GDM1 (cell line): ENCODE measurements at places on chromosomes 3 and 15.
A peak's percentile ranks its signal among the peaks of the same experiment; 100 is the strongest.

DNA sequence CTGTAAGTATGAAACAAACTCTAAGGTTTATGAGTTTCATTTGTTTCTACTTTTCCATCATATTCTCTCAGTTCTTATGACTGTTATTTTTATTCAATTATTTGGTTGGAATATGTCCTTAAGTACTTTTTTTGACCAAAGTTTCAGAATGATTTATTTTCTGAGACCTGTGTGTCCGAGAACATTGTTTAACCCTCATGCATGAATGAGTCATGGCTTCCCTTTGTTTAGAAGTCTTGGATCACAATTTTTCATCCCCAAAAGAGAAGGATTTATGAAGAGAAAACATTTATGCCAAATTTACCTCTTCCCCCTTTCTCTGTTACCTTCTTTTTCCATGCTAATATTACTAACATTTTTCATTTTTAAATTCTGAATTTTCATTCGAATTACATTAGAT lies 518.0 kb upstream of the NR2F2 start:
- DNase-seq = no peak

DNA sequence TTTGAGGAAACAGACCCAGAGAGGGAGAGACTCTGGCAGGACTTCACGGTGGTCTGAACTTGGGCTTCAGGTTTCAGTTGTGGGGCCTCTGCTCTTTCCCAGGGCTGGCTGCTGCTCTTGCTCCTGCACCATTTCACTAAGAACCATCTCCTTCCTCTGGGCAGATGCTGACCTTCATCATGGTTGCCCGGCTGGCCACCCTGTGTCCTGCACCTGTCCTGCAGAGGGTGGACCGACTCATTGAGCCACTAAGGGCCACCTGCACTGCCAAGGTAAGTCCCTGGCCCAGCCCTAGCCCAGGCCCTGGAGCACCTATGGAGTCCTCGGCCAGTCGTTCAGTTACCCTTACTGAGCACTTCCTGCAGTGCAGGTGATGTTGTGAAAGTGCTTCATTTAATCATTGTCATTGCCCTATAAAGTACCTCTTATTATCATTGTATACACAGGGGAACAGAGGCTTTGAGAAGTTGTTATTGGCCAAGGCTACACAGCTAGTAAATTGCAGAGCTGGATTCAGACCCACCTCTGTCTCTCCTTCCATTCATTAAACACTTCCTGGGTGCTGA lies 10.0 kb downstream of the RPL32 start:
- DNase-seq = no peak

DNA sequence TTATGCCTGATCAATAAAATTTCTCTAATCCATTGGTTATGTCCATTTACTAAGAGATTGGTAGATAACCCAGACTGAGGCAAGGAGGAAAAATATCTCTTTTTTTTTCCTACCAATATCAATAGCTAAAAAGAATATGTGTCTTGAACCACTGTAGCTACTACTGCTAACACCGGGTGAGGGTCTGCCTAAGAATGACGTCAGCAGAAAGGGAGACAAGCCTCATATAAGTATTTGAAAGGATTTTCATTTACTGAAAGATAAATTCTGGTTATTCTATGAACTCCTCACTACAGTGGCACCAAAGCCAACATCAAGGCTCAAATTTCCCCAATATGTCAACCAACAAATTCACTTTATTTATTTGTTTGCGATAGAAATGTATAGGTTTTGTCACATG lies 389.0 kb upstream of the ALCAM start:
- no peak for DNase-seq

DNA sequence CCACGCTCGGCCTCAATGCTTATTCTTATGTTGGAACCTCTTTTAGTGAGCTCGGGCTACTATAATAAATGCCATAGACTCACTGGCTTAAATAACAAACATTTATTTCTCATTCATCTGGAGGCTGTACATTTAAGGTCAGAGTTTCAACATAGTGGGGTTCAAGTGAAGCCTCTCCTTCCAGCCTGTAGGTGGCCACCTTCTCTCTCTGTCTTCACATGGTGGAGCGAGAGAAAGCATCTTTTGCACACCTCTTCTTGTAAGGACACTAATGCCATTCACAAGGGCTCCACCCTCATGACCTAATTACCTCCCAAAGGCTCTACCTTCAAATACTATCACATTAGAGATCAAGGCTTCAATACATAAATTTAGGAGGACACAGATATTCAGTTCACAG lies 520.3 kb upstream of the EPHA6 start:
- no peak for DNase-seq

DNA sequence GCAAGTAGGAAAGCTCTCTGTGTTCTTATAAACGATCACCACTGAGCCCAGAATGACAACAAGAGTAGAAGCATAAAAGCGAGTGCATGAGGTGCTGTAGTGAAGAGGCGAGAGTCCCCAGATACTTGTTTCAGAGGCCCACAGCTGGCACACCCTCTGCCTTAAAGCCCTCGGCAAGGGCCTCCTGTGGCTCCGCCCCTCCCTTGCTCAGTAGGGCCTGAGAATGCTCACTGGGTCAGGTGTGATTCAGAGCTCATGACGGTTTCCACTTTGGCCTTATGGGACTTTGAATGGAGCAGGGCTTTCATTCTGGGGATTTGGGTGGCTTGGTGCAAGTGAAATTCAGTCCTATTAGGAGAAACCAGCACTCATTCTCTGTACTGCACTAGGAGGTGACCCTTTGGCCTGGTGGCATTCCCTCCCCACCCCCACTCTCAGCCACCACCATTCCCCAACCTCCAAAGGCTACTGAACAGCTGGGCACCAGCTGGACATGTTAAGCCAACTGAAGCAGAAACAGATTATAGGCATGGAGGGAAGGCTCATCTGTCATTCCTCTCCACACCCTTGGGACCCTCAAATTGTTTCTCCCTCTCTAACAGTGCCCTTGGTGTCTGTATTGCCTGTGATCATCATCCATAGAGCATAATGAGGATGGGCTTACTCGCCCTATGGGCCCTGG lies 109.6 kb upstream of the CTDSPL start:
- no peak for DNase-seq

DNA sequence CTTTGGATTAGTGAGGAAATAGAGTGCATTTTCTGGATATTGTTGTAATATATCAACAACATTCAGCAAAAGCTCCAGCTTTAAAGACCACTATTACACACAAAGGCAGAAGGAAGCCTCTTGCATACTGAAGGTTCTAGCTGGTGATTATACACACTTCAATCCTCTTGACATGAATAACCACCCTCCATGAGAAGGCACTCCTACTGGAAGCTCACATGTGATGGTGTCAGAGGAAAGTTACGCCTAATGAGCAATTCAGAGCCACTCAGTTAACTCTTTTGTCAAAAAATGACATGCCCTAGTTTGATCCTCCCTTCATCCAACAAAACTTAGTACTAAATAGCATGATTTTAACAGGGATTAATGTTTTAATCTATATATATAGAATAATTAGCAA lies 124.6 kb upstream of the LYSMD4 start:
- no peak for DNase-seq

DNA sequence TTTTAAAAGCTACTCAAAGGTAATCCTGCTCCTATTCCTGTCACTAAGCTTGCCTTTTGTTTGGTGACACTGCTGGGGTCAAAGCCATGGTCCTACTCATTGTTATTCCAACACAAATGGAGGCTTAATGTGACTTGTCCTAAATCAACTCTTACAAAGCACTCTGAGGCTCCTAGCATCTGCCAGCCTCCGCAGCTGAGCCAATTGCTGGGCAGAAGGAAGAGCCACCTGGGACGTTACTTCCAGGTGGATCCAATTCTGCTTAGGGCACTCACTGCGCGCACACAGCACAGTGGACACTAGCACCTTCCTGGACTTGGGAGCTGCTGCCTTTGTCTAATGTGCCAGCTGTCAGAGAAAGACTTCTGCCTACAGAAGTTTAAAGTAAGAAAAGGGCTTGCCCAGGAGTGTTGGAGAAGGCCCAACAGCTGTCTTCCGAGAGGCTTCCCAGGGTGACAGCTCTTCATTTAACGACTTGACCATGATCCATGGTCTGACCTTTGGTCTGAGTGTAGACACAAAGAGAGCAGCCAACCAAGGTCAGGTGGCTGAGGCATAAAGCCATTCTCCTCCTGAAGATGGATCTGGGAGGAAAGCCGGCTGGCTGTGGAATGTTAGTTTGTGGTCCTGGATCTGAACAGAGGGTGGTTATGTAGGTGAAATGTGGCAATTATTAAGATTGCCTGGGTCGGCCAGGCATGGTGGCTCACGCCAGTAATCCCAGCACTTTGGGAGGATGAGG lies 102.2 kb downstream of the AQP9 start:
- DNase-seq = no peak

DNA sequence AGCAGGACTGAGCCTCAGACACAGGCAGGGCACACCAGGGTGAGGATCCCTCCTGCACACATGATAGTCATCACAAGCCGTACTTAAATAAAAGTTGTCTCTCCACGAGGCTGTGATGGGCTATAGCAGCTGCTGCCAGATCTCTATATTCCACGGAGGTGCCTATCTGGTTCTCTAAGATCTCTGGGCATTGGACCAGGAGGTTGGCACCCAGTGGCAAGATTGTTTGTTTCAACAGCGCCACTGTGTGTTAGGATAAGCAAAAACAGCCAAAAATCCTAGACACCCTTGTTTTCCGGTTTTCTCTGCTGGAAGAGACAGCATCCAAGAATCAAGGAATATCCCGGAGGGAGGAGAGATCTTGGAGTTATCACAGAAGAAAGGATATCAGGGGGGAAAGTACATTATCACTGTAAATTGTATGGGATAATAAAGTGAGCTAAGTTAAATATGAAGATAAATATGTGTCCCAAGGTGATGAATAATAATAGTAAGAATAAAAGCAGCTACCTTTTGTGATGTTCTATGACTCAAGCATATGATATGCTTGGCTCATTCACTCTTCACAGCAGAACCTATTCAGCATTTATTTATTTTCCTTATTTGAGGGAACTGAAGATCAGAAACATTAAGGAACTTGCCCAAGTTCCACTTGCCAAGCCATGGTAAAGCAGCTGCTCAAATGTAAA lies 90.6 kb upstream of the AKAP13 start:
- DNase-seq = peak; percentile 2

GRCh38 chr3:144364737-144365136 lies 393.1 kb downstream of the DIPK2A start:
- no peak for DNase-seq

- no peak for DNase-seq
Measured at GRCh38 chr15:58699769-58700168, 49.7 kb downstream of the ADAM10 start.

DNA sequence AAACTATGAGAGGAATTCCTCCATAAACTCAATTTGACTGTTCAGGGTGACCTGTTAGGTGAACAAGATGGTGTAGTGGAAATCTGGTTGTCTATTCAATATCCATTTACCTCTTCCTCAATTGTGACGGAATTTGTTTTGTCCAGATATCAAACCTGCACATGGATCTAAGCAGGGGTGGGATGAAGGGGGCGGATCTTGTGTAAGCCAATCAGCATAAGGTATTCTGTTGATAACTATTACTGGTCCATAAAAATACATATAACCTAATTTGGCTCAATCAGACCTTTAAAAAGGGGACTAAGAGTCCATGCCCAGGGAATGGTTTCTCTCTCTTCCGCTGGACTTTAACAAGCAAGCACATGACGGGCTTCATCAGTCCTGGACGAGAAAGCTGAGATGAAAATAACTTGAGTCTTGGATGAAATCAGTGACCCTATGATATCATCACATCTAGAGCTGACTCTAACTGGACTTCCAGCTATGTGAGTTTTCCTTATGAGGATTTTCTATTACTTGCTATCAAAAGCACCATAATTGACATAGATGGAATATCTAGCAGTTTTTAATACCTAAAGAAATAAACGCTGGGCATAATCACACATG lies 5.7 kb upstream of the POPDC2 start:
- no peak for DNase-seq

GRCh38 chr15:90382320-90382719 lies 5.7 kb upstream of the IQGAP1 start:
- no peak for DNase-seq

DNA sequence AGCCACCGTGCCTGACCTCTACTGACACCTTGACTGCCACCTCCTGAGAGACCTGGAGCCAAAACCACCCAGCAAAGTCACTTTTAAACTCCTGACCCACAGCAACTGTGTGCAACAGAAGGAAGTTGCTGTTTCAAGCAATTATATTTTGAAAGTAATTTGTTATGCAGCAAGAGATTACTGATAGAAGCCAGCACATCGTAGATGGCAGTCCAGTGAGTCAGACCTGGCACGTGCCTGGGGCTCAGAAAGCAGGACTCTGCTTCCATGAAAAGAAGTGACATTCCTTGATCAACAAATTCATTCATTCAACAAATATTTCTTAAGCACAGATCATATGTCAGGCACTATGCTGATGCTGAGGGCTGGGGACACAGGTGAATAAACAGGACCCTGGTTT lies 5.7 kb upstream of the CSPG4 start:
- DNase-seq = no peak

DNA sequence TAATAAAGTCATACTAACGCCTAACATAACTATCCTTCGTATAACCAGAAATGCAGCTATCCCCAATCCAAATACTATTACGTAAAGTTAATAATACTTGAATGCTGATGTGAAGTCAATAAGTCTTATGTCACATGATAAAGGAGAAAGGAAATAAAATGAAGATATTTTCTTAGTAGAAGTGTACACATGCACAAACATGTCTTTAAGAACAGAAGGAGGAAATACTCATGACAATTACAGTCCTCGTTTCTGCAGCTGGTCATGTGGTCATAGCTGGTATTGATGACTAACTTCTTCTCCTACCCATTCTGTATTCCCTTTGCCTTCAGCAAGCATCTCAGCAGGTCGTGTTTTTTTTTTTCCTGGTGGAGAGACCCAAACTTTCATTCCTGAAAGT lies 244.3 kb downstream of the CHL1 start:
- DNase-seq = no peak

GRCh38 chr3:46725621-46726314 lies 8.1 kb upstream of the PRSS50 start:
- DNase-seq = no peak

DNA sequence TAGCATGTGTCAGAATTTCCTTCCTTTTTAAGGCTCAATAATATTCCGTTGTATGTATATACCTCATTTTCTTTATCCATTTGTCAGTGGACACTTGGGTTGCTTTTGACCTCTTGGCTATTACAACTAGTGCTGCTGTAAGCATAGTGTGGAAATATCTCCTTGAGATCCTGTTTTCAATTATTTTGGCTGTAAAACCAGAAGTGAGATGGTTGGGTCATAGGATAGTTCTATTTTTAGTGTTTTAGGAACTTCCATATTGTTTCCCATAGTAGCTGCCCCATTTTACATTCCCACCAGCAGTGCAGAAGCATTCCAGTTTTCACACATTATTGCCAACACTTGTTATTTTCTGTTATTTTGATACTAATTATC lies 70.4 kb upstream of the C15orf39 start:
- DNase-seq = no peak

- DNase-seq = no peak
Measured at GRCh38 chr15:95973566-95974256, 356.8 kb upstream of the NR2F2 start.

GRCh38 chr15:76932135-76932966 lies 802 bp downstream of the RCN2 start:
- DNase-seq = no peak

- DNase-seq = no peak
Measured at GRCh38 chr15:87634361-87634760, 622.2 kb downstream of the NTRK3 start.

GRCh38 chr3:18758047-18758704 lies 333.0 kb upstream of the SATB1 start:
- peak; percentile 65 for DNase-seq
